ENCODE measurements at places on chromosomes 2 and 18. TPM values are rescaled to one million over a fixed set of nuclear protein-coding genes. Genes with fewer than 3 reads are reported as not detected.

Gene AFG3L2
- 33.7 TPM for total RNA-seq

Gene NRP2
- total RNA-seq: 22.7 TPM

Gene SLC8A1
- total RNA-seq: 11.9 TPM

Gene FAM228A
- total RNA-seq: 1.5 TPM

Gene LYG2
- not detected for total RNA-seq

Gene GPR39
- total RNA-seq: 3.7 TPM

Gene CACNB4
- total RNA-seq: 0.15 TPM

Gene MFF
- 117 TPM for total RNA-seq

Gene FSHR
- total RNA-seq: not detected

Gene AGXT
- not detected for total RNA-seq

Gene NLRC4
- not detected for total RNA-seq

Gene FAM237A
- total RNA-seq: not detected
